ENCODE measurements at places on chromosomes 4 and X. TPM values are rescaled to one million over a fixed set of nuclear protein-coding genes. Genes with fewer than 3 reads are reported as not detected.

DNA sequence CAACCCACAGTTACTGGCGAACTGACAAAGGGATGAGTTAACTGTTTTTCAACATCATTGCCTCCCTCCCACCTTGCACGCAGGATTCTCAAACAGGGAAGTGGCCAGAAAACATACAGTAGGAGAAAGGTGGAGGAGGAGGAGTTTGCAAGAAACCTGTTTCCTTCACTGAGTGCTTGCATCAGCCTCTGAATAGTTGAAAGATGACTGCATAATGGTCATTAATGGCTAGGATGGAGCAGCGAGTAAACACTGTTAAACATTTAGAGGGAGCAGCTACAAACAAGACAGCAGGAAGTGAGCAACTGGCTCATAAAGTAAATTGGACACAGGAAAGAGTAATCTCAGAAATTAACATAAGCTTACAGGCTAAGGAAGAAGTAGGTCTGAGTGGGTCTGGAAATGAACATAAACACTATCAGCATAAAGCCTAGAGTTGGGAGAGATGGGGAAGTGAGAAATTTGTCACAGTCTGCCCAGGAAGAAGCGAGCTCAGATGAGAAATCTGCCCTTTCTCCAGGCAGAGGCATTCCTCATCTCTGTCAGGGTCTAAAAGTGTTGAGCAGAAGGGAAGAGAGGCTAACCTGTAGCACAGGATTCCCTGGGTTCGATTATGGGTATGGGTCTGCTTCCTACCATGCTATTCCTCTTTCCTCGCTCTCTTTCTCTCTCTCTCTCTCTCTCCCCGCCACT lies 38.6 kb downstream of the TRPC5OS start:
- DNase-seq, result no peak

Gene RPS6KA3
- total RNA-seq, result 31.0 TPM

GRCh38 chrX:73758250-73758649 lies 195.3 kb downstream of the CHIC1 start:
- DNase-seq, result no peak

DNA sequence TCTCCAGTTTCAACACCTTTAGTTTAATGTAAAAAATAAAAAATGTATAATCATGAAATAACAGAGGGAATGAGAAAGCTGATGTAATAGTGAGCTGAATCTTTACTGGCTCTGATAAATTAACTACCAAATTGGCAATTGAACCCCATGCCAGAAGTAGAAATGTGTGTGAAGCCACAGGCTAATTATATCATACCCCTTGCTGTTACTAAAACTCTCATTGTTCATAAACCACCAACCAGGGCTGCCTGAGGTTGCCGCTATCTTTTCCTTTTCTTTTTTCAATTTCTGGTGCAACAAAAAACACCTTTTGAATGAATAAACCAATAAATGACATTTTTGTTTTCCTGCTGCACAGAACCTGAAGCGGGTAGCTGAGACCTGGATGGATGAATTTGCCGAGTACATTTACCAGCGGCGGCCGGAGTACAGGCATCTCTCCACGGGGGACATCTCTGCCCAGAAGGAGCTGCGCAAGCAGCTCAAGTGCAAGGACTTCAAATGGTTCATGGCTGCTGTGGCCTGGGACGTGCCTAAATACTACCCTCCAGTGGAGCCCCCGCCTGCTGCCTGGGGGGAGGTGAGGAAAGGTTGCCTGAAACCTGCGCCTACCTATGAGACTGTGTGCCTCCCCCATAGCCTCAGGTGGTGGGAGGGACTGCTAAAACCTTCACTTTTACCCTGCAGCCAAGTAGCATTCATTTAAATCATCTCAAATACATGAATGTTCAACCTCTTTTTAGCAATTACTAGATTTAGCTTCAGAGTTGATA lies 216.7 kb upstream of the GALNT7 start:
- DNase-seq, result no peak

Gene NDST4
- not detected for total RNA-seq

GRCh38 chr4:4981827-4982226 lies 37.4 kb downstream of the CYTL1 start:
- no peak for DNase-seq

DNA sequence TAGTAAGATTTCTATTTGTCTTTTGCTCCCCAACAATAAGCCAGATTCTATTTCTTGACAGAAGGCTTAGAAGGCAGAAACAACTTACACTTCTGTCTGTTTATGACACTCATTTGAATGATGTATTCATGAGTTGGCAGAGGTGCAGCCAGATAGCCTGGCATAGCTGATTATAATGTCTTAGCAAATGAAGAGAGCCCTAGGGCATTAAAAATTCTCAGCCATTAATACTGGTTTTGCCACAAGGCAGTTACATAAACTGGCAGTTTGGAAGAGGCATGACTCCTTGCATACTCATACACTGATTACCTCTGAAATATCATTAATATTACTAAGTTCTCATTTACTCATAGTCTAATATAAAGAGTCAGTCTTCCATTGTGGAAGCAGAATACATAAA lies 728.5 kb upstream of the NDST4 start:
- DNase-seq, result no peak

- no peak for DNase-seq
Measured at GRCh38 chr4:15084780-15085179, 82.5 kb downstream of the CPEB2 start.

- DNase-seq, result no peak
Measured at GRCh38 chr4:185801471-185801870, 10.5 kb downstream of the SORBS2 start.

Gene MAGEA12
- total RNA-seq, result not detected

Gene PNMA5
- 0.06 TPM for total RNA-seq

GRCh38 chr4:139887962-139888735 lies 222.5 kb downstream of the MGST2 start:
- DNase-seq, result no peak

DNA sequence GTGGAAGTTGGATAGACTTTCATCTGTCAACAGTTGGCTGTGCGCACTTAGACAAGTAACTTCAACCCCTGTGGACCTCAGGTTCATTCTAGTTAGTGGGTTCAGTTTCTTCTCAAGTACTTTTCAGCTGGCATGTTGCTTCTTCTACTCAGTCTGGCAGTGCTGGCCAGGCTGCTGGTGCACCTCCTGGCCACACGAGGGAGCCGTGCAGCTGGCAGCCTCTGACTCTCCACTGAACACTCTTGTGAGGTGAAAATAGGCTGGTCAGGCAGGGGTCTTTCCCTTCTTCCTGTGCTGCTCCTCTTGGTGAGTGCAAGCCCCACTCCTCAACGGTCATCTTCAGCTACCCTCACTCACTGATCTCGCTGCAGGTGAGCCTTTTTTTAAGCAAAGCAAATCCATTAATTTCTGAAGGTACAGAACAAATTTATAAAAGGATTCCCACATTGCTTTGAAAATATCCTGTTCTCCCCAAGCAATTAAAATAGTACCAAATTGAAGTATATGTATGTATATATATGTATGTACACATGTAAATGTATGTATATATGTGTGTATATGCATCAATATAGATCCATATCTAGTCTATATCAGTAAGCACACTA lies 30.6 kb downstream of the LONRF3 start:
- peak; percentile 43 for DNase-seq

GRCh38 chr4:39976945-39977488 lies 694 bp downstream of the PDS5A start:
- peak; percentile 64 for DNase-seq

GRCh38 chr4:8557151-8558076 lies 22.8 kb upstream of the GPR78 start:
- no peak for DNase-seq

DNA sequence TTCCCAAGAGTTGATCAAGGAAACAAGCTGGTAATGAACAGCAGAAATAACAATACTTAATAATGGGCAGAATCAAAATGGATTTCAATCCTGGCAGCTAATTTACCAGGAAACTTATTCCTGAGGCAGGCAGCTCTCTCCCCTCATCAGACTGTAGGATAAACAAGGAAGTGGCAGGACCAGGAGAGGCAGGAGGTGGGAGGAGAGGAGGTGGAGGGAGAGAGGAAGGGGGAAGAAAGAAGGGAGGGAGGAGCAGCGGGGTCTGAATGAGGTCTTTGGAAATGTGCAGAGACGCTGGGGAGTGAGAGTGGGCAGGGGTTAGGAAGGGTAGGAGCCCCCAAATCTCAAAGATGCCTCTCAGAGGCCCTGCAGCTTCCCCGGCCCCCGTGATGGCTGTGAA lies 231.5 kb downstream of the BCOR start:
- no peak for DNase-seq

Gene SLC6A14
- not detected for total RNA-seq

DNA sequence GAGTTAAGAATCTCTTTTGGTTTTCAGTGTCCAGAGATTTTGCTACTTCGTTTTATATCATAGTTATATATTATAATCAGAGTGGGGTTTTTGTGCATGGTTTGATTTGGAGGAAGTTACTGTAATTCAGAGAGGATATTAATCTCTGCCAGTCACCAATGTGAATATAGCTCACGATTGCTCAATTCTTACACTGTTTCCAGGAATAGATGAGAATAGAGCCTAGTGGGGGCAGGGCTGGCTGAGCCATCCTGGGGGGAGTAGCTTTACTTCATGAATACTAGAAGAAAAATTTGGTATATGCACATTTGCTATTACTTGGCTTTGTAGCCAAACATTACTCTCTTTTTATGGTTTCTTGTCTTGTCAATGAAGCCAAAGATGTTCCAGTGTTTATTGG lies 60.9 kb upstream of the TRPC3 start:
- no peak for DNase-seq

DNA sequence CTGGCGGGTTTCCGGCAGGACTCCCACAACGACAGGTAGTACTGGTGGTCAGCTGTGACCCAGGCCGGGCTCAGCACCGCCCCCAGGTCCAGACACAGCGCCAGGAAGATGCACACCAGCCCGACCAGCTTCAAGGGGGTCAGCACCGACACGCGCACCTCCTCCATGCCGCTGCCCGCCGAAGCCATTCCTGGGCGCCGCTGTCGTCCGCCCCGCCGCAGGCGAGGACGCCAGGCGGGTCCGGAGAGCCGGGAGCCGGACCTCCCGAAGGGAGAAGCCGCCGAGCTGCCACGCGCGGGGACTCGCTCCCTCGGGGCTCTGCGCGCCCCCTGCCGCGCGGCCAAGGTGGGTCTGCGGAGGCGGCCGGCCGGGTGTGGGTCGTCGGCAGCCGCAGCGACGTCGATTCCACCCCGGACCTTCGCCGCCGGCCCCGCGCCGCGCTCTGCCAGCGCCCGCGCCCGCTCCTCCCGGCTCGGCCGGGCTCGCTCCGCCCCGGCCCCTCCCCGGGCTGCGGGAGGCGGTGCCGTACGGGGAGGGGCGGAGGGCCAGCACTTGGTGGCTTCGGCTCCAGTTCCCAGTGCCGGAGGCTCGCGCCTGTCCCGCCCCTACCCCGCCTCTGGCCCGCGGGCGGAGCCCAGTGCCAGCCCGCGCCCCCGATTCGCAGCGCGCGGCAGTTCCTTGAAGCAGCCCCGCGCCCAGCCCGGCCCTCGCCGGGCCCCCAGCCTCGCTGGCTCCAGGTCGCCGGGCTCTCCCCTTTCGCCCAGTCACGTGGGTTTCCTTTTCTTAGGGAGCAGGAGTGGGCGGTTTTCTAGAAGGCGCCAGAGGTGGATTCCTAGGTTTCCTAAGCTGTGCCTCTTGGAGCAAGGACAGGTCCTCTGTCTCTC lies at the start of gene TMEM47:
TMEM47 (minus strand) TSS at position 444 of the 884 bp plus-strand sequence; CDS start at position 188, 256 bp downstream.
- DNase-seq, result peak; percentile 76

Gene CXCL11
- total RNA-seq, result not detected

DNA sequence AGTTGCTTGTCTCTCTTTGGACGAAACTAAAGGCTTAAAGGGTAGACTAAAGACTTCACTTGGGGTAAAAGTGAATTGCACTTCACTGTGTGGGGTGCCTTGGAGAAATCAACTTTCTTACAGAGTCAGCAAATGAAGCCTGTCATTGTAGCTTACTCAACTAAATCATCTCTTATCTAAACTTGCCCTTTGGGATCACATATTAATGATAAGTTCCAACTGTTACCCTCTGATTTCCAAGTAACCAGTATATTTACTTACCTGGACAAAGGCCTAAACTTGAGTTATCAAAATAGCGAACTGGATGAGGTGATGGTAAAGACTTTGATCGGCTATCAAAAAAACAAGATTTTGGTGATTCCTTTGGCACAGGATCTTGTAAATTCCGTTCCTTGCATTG lies 8.9 kb upstream of the BDH2 start:
- DNase-seq, result no peak

All from left cardiac atrium (tissue), 4 donors.